ENCODE measurements at places on chromosomes 2 and 18.

DNA sequence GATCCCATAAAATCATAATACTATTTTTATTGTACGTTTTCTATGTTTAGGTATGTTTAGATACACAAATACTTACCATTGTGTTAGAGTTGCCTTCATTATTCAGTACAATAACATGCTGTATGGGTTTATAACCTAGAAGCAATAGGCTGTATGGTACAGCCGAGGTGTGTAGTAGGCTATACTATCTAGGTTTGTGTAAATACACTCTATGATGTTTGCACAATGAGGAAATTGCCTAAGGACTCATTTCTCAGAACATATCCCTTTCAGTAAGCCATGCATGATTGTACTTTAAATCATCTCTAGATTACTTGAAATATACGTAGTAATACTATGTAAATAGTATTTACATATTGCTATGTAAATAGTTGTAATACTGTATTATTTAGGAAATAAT is 156.7 kb downstream of the CDCA7 start:
- DNase-seq = no peak

DNA sequence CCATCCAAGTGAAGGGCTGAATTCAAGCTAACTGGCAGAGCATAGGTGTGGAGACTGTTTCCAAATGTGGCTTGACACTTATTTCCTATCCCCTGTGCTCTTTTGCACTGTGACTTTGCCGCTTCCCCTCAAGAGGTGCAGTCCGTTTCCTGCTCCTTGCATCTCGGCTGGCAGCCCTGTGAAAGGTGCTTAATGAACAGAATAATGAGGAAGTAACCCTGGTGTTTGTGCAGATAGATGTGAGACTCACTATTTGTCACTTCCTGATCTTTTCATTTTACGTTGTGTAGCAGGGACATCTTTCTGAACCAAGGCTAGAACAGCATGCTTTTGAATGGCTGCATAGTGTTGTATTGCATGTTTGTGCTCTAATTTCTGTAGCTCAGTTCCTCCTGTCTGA is 60.8 kb downstream of the CEP192 start:
- DNase-seq = no peak

GRCh38 chr2:195672674-195673073 is 15.6 kb downstream of the SLC39A10 start:
- no peak for DNase-seq

- DNase-seq = no peak
Measured at GRCh38 chr18:46152808-46153617, 48.8 kb downstream of the HAUS1 start.

DNA sequence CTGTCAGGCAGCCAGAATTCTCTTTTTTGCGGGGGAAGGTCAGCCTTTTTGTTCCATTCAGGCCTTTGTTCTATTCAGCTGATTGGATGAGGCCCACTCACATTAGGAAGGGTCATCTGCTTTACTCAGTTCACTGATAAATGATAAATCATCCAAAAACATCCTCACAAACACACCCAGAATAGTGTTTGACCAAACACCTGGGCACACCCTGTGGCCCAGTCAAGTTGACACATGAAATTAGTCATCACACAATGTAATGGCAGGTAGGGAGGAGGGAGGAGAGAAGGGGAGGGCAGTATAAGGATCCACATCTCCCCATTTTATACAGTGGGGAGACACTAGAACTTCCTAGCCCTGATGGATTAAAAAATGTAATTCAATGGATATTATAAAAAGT is 8.3 kb upstream of the RMC1 start:
- DNase-seq = peak; percentile 15

GRCh38 chr2:105793196-105793975 is 48.7 kb downstream of the NCK2 start:
- DNase-seq = no peak

GRCh38 chr2:149629026-149629425 is 41.5 kb upstream of the MMADHC start:
- DNase-seq = no peak

DNA sequence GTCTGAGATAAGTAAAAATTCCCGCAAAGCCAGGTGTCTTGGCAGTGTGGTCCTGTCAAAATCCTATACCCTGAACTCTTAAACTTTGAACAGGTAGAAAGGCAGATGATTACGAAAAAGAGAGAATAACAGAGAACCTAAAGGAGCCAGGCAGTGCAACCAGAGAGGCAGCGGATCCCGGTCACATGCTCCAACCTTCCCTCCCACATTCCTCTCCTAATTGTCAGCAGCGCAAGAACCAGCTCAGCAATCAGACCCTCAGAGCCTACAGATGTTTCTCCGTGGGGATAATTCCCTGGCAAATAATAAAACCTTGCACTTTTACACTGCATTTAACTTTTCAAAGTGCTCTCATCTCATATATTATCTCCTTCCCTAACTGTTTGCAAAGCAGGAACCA is 124.8 kb downstream of the EPHA4 start:
- no peak for DNase-seq

Data from COR-L47 (cell line).